HFF-Myc (cell line): ENCODE measurements at places on chromosomes 4 and X.

- no peak for DNase-seq
Observed at GRCh38 chr4:117417856-117418255, 332.5 kb upstream of the TRAM1L1 start.

DNA sequence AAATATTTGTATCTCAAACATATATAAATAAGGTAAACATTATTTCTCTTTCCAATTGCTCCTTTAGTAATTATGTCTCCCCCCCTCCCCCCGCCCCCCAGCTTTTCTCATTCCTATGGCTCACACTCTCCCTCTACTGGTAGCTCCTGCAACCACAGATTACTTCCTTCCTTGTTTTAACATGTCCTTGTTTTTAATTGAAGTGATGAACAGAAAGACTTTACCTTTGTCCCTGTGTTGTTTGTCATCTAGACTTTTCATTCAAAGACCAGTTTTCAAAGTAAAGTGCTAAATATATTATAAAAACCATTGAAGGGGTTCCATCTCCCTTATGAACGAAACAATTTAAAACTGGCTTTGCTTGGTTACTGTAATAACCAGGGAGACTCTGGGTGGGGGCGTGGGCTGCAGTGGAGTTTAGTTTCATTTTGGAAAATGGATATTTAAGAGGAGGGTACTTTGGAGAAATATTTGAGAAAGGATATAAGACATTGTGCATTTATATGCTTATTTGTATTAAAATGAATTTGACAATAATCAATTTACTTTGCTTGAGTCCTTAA is 352.9 kb downstream of the RAPGEF2 start:
- no peak for DNase-seq

- no peak for DNase-seq
Observed at GRCh38 chr4:57064120-57064519, 46.1 kb downstream of the IGFBP7 start.

DNA sequence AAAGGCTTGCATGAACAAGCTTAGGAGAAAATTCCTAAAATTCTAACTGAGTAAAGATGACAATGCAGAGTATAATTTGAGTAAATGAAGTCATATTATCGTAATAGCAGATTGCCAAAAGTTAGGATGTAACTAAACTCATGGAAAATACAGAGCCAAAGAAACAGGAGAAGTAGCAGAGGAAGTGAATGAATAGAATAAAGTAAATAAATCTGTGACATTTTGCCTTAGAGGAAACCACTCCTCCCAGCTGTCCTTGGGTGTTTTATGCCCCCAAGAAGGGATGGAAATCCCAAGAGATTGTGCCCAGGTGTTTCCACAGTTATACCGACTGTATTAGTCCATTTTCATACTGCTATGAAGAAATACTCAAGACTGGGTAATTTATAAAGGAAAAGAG is 1.9 kb upstream of the BMX start:
- DNase-seq, result no peak

DNA sequence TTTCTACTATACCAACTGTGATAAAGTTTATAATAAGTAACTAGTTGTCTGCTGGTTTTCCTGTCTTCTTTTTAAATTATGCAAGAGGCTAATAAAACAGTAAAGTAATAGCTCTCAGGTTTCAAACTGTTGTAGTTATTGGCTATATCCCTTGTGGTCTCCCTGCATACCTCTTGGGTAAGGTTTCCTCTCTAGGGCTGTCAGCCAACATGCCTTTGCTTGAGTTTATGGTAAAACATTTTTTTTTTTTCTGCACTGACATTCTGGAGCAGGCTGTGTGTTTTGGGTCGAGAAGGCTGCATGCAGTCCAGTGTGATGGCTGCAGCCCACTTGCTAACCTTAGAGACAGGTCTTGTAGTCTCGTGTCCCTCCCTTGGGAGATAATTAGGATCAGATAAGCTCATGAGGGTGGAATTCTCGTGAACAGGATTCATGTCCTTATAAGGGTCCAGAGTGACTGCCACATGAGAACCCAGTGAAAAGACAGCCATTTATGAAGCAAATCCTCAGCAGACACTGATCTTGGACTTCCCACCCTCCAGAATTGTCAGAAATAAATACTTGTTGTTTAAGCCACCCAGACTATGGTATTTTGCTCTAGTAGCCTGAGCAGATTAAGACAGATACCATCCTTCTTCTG is 831.2 kb downstream of the CCSER1 start:
- DNase-seq, result no peak

- DNase-seq, result no peak
Observed at GRCh38 chr4:158588285-158588684, 66.6 kb downstream of the RXFP1 start.
